Right atrium auricular region (tissue), 2 donors: ENCODE measurements at places on chromosomes 2 and 18. TPM values are rescaled to one million over a fixed set of nuclear protein-coding genes. Genes with fewer than 3 reads are reported as not detected.

RIT2 gene
- not detected for total RNA-seq

WNT10A gene
- total RNA-seq, result 1.2 TPM

MLPH gene
- total RNA-seq, result 27.1 TPM

AQP4 gene
- total RNA-seq, result 10.0 TPM

FBXO41 gene
- total RNA-seq, result 1.8 TPM

PTPRN gene
- total RNA-seq, result not detected

NGEF gene
- total RNA-seq, result 4.8 TPM

GLI2 gene
- total RNA-seq, result 1.5 TPM

CCBE1 gene
- 0.44 TPM for total RNA-seq

ACTR3 gene
- total RNA-seq, result 70.5 TPM

DIPK1C gene
- not detected for total RNA-seq

ASTL gene
- not detected for total RNA-seq

POTEC gene
- total RNA-seq, result not detected

COPS9 gene
- 243 TPM for total RNA-seq

ALPI gene
- not detected for total RNA-seq

RNU2-63P gene
- total RNA-seq, result not detected

ICA1L gene
- total RNA-seq, result 8.6 TPM

SERPINB12 gene
- not detected for total RNA-seq

UGT1A10 gene
- not detected for total RNA-seq

FMNL2 gene
- 6.0 TPM for total RNA-seq

DLGAP1 gene
- 0.56 TPM for total RNA-seq

SIX3 gene
- total RNA-seq, result not detected

RTP5 gene
- total RNA-seq, result not detected

DNAJC5G gene
- 0.94 TPM for total RNA-seq

TCF23 gene
- not detected for total RNA-seq

LBH gene
- 54.6 TPM for total RNA-seq

LDLRAD4 gene
- 33.1 TPM for total RNA-seq

NPPC gene
- 0.82 TPM for total RNA-seq

ALK gene
- 0.26 TPM for total RNA-seq

ADCY3 gene
- 14.1 TPM for total RNA-seq

FBLN7 gene
- total RNA-seq, result 0.86 TPM

CPLX4 gene
- total RNA-seq, result not detected

SCTR gene
- total RNA-seq, result not detected

C2orf15 gene
- total RNA-seq, result not detected

R3HDM1 gene
- 12.1 TPM for total RNA-seq

OTOF gene
- 0.08 TPM for total RNA-seq
